GM23338 (cell line): ENCODE measurements at places on chromosomes 1 and 21. TPM values are rescaled to one million over a fixed set of nuclear protein-coding genes. Genes with fewer than 3 reads are reported as not detected.

The OR10T2 gene
- not detected in 2 replicates for total RNA-seq

The SLFNL1 gene
- total RNA-seq = 0.14 TPM in 1 of 2 replicates, not detected in the other

The ZMYND12 gene
- 0.58 and 0.63 TPM in 2 replicates for total RNA-seq

The CFAP141 gene
- not detected in 2 replicates for total RNA-seq

The GBP7 gene
- total RNA-seq = not detected in 2 replicates

The BTBD19 gene
- 0.16 and 0.66 TPM in 2 replicates for total RNA-seq

The PIGR gene
- total RNA-seq = not detected in 2 replicates

The TMEM51 gene
- 5.2 and 7.9 TPM in 2 replicates for total RNA-seq

The VHLL gene
- total RNA-seq = not detected in 2 replicates

The PCSK9 gene
- 275 and 327 TPM in 2 replicates for total RNA-seq

The WNT9A gene
- 1.8 and 2.0 TPM in 2 replicates for total RNA-seq

The SPRR2G gene
- not detected in 2 replicates for total RNA-seq

The F13B gene
- not detected in 2 replicates for total RNA-seq
